Stimulated activated CD8-positive, alpha-beta memory T cell treated with anti-CD3 and anti-CD28 coated beads, Interleukin-7, amount 100 ng/mL, for 1 hour (primary cell): ENCODE measurements at places on chromosomes 7 and 10.
A peak's percentile ranks its signal among the peaks of the same experiment; 100 is the strongest.

- no peak for DNase-seq
Measured at GRCh38 chr7:2635810-2636701, 4.3 kb downstream of the TTYH3 start.

GRCh38 chr10:44253769-44254462 is 131.0 kb downstream of the CXCL12 start:
- no peak for DNase-seq

DNA sequence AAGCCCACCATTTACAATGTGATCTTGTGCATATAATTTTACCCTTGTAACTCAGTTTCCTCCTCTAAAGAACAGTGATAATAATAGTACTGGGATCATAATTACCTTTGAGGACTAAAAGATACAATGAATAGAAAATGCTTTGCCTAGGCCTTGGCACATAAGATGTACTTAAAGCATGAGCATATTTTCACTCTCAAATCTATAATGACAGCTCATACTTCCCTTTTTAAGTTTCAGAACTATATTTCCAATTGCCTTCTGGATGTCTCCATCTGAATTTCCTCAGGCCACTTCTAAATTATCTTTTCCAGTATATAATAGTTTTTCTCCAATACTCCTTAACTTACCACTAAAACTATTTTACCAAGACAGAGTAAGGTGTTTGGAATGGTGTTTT is 13.3 kb upstream of the ITGB8 start:
- no peak for DNase-seq

DNA sequence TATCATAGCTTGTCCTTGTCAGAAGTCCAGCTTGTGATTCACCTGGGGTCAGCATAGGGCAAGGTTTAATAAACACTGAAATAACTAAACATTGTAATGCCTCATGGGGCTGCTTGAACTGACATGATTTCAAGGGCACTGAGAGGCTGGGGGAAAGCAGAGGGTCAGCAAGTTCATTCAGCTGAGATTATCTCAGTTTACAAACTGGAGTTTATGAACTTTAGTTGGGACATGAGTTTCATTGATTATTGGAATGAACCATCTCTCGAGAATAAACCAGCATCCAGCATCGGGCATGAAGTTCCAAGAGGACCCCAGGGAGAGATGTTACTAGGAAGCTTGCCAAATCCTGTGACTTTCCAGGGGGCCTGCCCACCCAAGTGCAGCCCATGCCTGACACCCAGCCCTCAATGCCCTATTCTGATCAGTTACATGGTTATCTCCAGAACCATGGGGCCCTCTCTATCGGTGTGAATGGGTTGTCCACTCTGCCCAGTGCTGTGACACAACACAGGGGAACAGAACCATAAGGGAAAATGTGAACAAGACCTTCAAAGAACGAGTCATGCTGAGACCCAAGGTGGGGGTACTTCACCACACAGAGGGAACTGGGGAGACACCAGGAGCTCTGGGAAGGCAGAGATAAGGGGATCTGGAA is 7.9 kb upstream of the CYP3A7 start:
- no peak for DNase-seq

DNA sequence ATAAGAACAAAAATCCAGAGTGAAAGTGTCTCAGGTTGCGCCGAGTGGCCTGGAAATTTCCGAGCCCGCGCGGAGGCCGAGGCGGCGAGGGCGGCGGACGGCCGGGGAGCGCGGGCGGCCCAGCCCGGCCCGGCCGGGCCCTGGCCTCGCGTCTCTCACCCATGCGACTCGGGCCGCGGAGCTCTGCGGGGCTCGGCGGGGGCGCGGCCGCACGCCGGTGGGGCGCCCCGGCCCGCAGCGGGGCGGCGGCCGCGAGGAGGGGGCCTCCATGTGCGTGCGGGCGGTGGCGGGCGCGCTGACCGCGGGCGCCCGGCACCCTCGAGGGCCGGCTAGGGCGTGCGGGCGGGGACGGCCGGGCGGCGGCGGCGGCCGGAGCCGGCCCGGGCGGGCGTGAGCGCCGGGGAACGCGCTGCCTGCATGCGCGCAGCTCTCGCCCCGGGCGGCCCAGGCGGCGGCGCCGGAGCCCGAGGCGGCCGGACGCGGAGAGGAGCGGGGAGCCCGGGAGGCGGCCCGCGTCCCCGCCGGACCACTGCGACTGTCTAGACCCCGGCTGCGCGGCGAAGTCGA is 302 bp upstream of the EN2 start:
- no peak for DNase-seq

- no peak for DNase-seq
Measured at GRCh38 chr7:43649755-43650274, 66.9 kb downstream of the STK17A start.

- no peak for DNase-seq
Measured at GRCh38 chr7:96059075-96059474, 262.8 kb downstream of the SLC25A13 start.

DNA sequence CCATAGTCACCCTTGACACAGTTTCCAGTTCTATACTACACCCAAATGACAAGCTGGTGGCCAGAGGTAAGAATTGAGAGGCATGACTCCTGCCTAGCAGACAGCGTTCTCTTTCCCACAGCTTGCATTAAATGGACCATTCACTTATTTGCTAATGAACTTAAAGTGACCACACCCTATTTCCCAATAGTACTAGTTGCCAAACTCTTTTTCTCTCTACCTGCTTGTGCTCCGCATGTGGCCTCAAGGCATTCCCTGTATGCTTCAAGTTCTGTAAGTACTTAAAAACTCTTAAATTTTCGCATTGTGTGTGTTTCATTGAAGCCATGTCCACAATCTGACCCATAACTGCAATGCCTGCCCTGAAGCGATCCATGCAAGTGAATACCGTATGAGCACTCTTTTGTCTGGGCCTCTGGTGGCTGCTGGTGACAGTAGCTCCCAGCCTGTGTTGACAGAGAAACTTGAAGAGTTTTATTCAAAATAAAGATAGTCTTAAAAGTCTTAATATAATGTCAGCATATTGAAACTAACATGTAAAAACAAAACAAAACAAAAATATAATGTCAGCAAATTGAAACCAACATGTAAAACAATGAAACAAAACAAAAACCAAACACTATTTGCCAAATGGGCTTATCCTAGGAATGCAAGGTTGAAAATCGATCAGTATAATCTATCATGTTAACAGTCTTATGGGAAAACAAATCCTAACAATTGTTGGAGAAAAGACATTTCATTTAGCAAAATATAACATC is 73.6 kb downstream of the CCSER2 start:
- no peak for DNase-seq

GRCh38 chr7:5629941-5630340 is 151.5 kb downstream of the RNF216 start:
- peak; percentile 22 for DNase-seq

DNA sequence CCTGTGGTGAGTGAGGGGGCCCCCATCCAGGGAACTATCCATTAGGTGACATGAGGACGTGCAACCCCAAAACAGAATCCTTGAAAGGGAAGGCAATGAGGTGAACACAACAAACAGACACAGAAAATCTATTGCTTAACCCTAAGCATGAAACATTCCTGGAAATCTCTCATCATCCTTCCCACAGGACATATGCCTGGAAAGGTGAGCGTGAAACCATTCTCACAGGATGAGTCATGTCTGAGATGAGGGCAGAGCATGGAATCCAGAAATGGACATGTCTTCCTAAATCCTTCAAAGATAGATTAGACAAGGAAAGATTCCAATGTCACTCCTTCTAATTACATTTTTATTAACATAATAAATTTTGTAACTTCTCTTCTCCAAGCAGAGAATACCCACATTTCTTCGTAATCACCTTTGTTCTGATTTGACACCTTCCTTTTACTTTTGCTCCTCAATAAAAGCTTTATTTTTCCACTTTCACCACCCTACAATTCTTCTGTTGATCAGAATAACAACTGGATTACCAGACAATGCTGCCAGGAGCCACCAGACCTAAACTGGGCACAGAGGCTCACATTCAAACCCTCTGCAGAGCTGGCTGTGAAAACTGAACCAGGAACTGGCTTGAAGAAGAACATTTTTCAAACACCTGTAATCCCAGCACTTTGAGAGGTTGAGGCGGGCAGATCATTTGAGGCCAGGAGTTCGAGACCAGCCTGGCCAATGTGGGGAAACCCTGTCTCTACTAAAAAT is 67.2 kb downstream of the COBL start:
- DNase-seq, result no peak

- no peak for DNase-seq
Measured at GRCh38 chr10:87918254-87918859, 54.9 kb downstream of the PTEN start.

GRCh38 chr10:33334805-33335550 is 511 bp upstream of the NRP1 start:
- no peak for DNase-seq

GRCh38 chr10:133618851-133619250 is 7.7 kb downstream of the FRG2B start:
- DNase-seq, result no peak

GRCh38 chr10:76017026-76017732 is 585.8 kb downstream of the LRMDA start:
- DNase-seq, result no peak

- no peak for DNase-seq
Measured at GRCh38 chr7:8109196-8110022, 140.8 kb downstream of the GLCCI1 start.

GRCh38 chr10:28985137-28985885 is 303.6 kb upstream of the LYZL1 start:
- no peak for DNase-seq

GRCh38 chr7:91526404-91526803 is 262.2 kb downstream of the FZD1 start:
- DNase-seq, result no peak

DNA sequence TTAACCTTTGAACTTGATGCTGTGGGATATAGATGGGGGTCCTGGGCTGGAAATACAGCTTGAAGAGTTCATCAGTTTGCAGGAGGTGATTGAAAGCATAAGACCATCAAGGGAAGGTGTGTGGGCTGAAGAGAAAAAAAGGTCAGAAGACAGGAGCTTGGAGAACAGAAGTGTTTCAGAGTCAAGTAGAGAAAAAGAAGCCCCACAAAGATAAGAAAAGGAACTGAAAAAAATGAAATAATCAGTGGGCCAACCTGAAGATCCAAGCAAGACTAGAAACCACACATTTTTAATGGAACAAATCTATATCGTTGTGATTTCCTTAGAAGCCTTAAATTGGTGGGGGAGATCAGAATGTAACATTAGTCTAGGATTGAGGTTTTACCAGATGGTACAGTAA is 22.5 kb downstream of the ZEB1 start:
- no peak for DNase-seq

- no peak for DNase-seq
Measured at GRCh38 chr10:125006921-125007426, 65.1 kb downstream of the ZRANB1 start.

- no peak for DNase-seq
Measured at GRCh38 chr7:121994625-121995410, 121.9 kb downstream of the PTPRZ1 start.

DNA sequence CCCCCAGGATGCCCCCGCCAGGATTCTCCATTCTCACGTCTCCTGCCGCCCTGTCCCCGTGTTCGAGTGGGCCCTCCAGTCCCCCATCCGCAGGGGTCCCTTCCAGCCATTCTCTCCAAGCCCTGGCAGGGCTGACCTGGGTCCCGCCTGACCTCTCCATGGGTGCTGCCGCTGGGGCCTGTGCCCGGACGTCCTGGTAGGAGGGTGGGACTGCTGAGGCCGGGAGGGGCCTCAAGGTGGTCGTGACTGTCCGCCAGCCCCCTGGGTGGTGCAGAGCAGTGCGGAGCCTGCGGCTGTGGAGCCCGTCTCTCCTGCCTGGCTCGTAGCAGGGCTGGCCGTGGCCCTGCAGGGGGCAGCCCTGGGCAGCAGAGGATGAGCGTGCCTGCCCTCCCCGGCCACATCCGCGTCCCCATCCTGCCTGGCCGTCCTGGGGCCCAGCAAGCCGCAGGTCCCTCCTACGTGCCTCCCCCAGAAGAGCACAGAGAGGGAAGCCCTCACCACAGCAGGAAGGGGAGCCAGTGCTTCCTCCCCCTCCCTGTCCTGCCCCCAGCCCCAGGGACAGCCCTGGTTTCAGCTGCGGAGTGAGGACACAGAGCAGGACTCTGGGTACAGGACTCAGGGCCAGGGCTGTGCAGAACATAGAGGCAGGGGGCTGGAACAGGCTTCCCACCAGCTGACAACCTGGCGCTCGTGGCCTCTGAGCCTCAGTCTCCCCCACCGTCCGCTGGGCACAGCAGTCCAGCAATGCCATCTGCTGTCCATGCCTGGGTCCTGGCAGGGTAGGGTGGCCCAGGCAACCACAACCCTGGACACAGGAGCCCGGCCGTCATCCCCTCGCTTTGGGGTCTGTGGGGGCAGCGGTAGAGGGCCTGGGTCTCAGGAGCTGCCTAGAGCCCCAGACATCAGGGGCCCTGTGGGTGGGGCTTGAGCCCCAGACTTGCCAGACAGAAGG is 1.5 kb upstream of the GRIFIN start:
- peak; percentile 34 for DNase-seq

DNA sequence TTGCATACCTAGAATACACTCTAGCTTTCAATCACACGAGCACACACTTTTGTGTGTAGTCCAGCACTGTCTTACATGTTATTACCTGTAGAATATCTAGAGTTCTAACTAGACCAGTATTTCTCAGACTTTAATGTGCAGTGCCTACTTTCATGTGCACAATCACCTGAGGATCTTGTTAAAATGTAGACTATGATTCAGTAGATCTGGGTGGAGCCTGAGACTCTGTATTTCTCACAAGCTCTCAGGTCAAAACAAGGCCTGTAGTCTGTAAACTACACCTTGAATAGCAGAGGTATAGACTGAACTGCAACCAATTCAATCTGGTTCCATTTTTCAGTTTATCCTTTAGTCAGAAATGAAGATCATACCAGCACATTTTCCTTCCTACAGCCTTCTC is 11.1 kb downstream of the IFIT2 start:
- no peak for DNase-seq

DNA sequence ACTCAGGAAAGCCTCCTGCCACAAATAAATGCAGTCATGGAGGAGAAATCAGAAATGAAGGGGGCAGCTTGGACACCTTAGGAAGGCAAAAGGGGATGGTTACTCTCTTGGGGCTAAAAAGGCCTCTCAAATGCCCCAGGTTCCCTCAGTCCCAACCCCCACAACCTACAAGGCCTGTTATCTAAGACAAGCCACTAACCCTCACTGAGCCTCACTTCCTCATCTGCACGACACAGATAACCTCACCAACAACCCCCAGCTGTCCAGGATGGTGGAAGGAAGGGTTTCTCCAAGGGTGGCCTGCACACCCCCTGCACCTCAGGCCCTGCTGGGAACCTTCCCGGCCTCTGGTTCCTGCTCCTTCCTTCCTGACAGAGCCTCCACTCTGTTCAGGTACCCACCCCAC is 29.2 kb downstream of the SORBS1 start:
- DNase-seq, result no peak

GRCh38 chr7:102313997-102314780 is 27.5 kb downstream of the SH2B2 start:
- no peak for DNase-seq
